ENCODE measurements at places on chromosomes 3 and 15.

DNA sequence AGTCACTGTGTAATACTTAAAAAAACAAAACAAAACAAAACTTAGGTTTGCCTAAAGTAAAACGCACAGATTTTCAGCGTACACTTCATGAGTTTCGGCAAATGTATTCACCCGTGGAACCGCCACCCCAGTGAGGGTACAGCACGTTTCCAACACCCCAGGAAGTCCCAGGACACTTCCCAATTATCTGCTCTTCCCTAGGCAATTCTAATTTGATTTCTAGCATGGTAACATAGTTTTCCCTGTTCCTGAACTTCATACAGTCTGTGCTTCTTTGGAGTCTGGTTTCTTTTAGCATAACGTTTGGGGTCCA lies 497 bp upstream of the CLASP2 start:
- no peak for DNase-seq

GRCh38 chr3:197520311-197521276 lies 35.2 kb downstream of the BDH1 start:
- DNase-seq, result no peak

DNA sequence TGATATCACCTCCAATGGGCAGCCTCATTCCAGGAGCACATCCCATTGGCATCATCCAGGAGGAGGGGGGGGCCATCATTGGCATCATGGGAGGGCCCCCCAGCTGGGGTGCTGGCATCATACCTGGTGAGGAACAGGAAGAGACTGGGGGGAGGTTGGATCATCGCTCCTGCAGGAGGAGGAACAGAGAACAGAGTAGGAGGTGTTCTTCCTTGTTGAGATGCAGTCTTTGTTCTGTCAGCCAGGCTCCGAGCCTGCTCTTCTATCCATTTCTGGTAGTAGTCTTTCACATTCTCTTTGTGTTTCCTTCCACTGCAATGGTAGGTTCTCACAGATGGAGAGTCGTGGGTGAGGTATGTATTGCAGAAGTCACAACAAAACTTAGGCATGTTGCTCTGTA lies 16.7 kb upstream of the ERICH6 start:
- DNase-seq, result no peak

GRCh38 chr3:52213005-52213404 lies 12.4 kb downstream of the TLR9 start:
- no peak for DNase-seq

DNA sequence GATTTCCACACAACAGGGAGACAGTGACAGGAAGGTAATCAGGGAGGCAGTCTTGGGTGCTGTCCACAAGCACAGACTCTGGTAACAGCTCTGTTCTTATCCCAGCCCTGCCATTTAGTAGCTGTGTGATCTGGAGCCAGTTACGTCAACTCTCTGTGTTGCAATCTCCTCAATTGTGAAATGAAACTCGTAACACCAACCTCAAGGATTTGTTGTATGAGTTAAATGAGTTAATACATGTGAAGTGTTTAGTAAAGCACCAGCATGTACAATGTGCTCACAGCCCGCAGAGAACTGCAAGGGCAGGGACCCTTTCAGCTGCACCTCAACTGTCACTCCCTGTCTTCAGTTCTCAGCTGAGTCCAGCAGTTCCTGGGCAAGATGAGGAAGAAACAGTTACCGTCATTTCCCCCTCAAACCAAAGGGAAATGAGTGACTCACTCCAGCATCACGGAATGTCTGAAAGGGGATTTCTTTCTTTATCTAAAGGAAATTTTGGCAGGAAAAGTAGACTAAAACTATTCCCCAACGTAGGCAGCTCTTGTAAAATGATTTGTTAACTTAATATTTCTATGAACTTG lies 39.9 kb upstream of the MB21D2 start:
- DNase-seq, result no peak

DNA sequence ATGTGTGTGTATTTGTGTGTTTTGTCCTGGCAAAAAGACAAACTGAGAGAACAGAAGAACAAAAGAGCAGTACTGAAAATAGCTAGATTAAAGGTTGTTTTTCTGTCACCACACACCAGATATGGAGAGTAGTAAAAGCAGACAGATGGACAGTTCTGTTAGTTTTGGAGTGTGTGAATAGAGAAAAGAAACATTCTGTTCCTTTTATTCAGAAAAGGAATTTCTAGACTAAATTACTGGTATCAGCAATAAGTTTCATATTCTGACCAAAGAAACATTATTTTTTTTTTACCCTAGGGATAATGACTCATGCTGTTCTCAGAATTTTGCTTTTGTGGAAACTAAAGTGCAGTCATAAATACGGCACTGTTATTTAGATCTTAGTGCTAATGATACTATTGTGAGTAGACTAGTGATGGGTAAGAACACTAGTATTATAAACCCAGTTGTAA lies 32.9 kb downstream of the PIK3CA start:
- DNase-seq, result no peak

- no peak for DNase-seq
These were observed 189.8 kb downstream of the NTRK3 start for GRCh38 chr15:88066636-88067330.

- no peak for DNase-seq
These were observed 73.1 kb downstream of the ABTB1 start for GRCh38 chr3:127745656-127746399.

- DNase-seq, result no peak
These were observed 72.8 kb downstream of the HES1 start for GRCh38 chr3:194208709-194209108.

DNA sequence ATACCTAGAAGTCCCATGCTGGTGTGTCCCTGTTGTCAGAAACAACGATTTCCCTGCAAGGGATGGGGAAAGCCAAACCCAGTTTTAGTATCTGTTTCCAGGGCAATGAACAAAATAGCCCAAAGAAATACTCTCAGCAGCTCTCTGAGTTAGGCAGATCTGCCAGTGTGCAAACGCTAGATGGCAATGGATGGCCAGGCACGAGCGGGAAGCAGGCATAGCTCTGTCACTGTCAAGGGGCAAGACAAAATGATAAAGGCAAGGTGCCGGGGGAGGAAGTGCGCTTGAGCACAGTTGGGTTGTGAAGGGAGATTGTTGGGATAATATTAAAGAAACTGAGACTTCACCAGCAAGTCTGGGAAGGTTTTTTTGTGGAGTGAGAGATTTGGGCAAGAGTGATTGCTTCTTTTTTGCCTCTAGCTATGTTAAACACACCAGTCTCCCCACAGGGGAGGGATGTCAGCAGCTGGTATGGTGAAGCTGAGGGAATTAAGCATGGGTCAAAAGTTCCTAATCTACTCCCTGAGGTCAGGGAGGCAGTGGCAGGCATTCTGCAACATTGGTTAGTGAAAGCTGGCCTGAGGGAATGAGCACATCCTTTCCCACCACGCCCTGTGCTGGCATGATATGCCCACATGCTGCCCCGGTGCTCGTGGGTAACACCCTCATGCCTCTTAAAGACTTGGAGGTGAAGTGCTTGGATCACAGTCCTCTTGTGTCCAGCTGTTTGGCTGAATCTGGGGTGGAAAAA lies 117.5 kb downstream of the PDCD6IP start:
- no peak for DNase-seq

DNA sequence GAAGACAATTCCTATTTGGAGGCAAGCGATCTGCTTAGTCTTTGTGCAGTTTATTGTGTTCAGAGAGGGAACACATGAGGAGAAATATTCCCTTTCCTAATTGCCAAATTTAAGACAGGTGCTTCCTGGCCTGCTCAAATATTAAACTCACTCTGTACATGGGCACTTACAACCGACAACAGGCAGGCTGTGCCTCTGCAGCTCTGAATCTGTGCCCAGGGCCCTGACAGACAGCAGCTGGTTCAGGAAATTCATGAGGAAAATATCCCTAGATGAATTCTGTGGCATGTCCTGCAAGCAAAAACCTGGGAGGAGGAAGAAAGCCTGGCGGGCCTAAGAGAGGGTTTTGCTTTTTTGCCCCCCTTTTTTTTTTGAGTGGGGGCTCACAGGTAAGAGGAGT lies 169.3 kb upstream of the TRIM42 start:
- DNase-seq, result no peak

GRCh38 chr3:124157748-124158147 lies 165.8 kb upstream of the ROPN1 start:
- DNase-seq, result no peak

- no peak for DNase-seq
These were observed 5.9 kb upstream of the RPS27L start for GRCh38 chr15:63163217-63163616.

DNA sequence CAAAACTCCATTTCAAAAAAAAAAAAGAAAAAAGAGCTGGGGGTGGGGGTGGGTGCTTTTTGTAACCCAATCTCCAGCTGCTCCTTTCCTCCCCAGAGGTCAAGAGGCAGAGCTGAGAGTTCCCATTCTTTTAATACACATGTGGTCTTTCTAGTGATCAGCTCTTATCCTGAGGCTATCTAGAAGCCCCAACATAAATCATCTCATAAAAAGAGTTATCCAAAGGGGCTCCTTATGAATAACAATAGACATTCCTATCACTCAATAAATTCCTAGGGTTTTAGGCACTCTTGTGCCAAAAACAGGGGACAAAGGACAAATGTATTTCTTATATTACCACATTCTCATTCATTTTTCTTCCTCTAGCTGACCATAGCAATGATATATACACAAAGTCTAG lies 25.1 kb upstream of the GAP43 start:
- DNase-seq, result no peak

DNA sequence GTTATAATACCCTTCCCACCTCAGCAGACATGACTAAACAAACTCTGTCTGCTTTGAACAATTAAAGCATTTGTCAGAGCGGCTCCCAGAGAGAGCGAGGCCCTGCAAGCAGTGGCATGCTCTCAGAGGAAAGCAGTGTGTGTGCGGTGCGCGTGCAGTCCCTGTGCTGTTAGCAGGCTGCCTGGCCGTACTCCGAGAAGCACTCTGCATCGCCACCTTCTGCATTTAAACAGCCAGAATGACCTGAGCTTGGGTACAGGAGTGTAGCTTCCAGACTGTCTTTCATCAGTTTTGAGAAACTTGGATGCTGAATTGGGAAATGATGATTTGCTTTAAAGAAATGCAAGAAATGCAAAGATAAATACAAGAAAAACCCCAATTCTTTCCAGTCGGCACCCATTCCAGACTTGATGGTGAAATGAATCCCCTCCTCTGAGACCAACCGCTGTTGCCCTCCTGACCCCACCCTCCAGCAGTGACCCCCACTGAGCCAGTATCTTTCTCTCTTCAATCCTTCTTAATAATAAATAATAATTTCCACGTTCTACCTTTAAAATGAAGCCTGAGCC lies 113.5 kb downstream of the VGLL4 start:
- no peak for DNase-seq

DNA sequence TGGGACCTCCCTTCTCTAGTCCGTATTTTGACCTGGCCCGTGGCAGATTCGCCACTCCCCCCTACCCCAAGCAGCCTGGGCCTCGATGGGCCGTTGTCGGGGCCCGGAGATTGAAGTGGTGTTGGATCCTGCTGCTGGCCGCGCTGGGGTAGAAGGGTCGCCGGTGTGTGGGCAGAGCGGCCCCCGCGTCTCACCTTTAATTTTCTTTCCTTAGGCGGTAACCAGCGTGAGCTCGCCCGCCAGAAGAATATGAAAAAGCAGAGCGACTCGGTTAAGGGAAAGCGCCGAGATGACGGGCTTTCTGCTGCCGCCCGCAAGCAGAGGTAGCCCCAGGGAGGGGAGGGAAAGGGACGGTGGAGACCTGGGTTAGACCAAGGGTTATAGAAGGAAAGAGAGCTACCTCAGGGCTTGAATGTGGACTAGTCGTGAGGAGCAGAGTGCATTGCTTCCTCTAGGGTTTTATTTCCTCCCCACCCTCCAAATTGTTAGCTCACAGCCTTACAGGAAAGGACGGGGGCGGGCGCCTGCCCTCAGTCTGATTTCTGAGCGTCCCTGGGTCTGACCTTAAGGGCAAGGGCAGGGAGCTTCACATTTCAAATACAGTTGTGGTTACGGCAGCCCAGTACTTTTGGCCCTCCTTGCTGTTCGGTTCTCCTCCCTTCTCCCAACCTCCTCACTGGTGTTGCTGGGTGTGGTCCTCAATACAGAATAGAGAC lies 799 bp downstream of the SERF2 start:
- DNase-seq, result no peak

DNA sequence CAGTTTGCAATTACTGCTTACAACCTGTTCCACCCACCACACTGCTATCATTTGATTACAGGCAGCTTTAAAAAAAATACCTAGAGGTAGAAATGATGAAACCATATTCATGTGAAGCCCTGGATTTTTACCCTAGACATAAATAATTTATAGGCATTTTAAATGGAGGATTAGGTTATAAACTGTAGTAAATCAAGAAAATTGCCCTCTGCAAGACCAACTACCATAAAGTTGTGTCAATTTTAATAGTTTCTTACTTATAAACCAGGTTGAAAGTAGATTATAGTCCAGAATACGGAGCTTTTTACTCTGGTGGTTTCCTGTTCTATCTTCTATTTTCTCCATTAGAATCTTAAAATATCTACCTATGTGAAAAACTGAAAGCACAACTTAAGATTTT lies 13.9 kb downstream of the TNIK start:
- DNase-seq, result no peak

DNA sequence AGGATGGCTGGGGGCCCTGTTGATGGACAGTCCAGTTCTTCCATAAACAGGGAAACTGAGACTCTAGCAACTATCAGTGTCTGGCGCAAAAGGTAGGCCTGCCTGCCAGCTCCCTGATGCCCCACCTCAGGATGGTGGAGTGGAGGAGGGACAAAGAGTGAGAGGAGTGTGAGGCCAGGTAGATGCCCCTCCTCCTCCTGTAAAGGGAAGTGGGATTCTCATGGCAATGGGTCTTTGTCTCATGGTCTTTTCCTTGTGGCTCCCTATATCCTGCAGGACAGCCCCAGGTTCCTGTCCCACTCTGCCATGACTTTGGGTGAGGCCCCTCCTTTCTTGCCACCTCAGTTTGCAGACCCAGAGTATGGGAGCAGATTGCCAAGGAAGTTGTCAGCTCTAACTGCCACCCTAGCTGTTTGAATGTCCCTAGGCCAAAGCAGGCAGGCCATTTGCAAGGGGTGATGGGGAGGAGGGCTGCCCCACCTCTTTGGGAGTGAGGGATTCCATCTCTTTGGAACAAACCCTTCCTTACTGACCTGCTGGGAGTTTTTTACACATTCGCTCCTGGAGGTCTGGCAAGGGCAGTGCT lies 2.8 kb upstream of the DNAH1 start:
- no peak for DNase-seq

- peak; percentile 88 for DNase-seq
These were observed at the start of gene ADAM10 for GRCh38 chr15:58749532-58750337. ADAM10 (minus strand) TSS chr15:58749707; CDS start chr15:58749534, 173 bp downstream.

GRCh38 chr15:43118829-43119228 lies 13.0 kb upstream of the UBR1 start:
- no peak for DNase-seq
